ENCODE measurements at places on chromosomes 7 and 10.

- DNase-seq, result no peak
Measured at GRCh38 chr10:11282156-11282555, 264.5 kb downstream of the CELF2 start.

DNA sequence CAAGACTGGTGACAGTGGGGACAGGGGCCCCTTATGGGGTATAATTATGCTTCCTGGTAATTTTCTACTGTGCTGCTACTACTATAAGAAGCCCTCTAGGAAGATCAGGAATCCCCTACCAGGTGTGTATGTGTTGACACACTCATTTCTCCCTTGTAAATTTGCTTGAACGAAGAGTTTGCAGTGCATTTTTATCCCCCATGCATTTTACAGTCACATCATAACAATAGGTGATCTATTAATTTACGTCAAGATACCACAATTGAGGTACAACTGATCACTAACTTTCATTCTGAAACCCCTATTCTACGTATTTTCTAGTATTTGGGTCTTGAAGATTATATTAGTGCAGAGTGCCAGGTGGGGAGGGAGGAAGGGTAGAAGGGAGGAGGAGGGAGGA is 252.2 kb downstream of the NSUN6 start:
- no peak for DNase-seq

GRCh38 chr7:25855854-25856782 is 295.9 kb upstream of the NFE2L3 start:
- no peak for DNase-seq

DNA sequence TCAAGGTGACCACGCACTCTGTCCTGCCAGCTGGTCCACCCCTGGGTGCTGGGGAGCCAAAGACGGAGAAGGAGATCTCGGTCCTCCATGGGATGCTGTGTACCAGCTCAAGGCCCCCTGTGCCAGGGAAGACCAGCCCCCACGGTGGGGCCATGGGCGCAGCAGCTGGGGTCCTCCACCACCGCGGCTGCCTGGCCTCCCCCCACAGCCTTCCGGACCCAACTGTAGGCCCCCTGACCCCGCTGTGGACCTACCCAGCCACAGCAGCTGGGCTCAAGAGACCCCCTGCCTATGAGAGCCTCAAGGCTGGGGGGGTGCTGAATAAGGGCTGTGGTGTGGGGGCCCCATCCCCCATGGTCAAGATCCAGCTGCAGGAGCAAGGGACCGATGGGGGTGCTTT is 5.4 kb downstream of the NYAP1 start:
- DNase-seq, result no peak

GRCh38 chr10:130194194-130194990 is 58.2 kb downstream of the GLRX3 start:
- no peak for DNase-seq

DNA sequence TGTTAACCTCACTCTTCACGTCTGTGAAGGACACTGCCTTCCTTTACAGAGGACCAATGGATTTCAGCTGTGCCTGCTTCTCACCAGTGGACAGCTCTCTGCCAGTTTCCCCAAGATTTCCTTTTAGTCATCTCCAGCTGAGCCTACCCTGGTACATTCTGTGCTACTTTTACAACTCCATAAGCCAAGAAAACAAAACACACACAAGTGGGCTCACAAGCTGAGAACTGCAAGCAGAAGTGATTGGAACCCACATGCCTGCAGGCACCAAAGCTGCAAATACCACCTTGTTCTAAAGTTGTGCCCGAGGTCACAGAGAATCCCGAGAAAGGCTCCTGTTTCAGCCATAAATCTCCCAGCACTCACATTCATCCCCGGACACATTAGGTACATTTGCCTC is 636.8 kb downstream of the PHTF2 start:
- no peak for DNase-seq

- no peak for DNase-seq
Measured at GRCh38 chr10:51000164-51000563, 74.1 kb upstream of the PRKG1 start.

GRCh38 chr7:44629829-44630522 is 23.5 kb downstream of the OGDH start:
- no peak for DNase-seq

DNA sequence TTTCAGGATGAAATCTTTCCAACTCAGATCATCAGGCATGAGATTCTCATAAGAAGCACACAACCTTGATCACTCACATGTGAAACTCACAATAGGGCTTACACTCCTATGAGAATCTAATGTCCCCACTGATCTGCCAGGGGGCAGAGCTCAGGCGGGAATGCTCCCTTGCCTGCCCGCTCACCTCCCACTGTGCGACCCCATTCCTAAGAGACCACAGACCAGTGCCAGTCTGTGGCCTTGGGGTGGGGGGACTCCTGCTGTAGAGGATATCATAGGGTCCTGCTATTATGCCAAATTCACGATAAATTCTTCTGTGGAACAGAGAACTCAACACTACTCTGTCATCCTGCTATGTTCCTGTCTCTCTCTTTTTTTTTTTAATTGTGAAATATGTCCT is 5.2 kb upstream of the RASGEF1A start:
- DNase-seq, result no peak

GRCh38 chr7:42222125-42222524 is 14.9 kb downstream of the GLI3 start:
- no peak for DNase-seq

GRCh38 chr10:61164458-61165160 is 220.6 kb upstream of the RHOBTB1 start:
- no peak for DNase-seq

DNA sequence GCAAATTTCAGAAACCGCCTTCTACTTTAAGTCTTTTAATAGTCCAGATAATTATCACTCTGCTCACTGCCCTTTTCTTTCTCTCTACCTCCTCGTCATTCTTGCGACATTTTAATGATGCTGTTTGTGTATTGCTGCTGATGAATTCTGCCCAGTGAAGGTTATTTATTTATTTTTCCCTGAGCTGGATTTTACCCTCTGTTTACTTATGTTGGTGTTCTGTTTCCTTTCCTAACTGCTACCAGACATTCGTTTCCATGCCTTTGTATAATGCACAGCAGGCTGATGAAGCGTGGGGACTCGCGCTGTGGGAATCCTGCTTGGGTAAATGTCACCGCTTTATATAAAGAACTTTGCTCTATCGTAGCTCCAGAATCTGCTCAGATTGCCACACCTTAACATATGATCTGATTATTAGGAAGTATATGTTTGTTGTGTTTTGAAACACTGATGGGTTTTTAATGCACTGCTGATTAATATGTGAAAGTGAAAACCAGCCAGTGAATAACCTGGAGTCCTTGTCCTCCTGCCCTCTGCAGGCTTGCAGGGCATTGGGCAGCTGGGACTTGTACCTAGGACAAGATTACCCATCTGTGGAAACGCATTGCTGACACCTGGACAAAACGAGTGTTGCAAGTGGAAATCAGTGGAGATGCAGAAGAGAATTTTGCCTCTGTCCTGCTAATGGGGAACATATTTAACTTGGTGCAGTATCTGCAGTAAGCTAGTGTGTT is 291.5 kb downstream of the SDK1 start:
- no peak for DNase-seq

- no peak for DNase-seq
Measured at GRCh38 chr7:35748371-35748770, 52.5 kb upstream of the SEPTIN7 start.

DNA sequence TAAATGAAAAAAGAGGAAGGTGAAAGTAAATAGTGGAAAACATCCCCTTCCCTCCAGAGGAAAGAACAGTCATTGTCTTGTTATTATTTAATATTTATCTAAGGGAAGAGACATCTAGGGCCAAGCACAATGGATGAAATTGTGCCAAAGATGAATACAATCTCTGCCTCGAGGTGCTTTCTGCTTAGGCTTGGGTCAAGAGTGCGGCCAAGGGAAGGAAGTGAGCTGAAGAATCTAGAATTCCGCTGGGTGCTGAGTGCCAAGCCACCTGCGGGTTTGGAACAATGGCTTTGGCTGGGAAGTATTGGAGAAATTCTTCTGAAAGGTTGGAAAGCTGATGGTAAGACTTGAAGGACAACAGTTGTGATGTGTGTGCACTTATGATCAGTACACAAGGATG is 531.3 kb upstream of the FZD8 start:
- no peak for DNase-seq

GRCh38 chr10:17712717-17713471 is 39.1 kb upstream of the TMEM236 start:
- no peak for DNase-seq

GRCh38 chr7:79489371-79489770 is 35.9 kb upstream of the MAGI2 start:
- DNase-seq, result no peak

GRCh38 chr10:35613597-35614226 is 8.6 kb downstream of the GJD4 start:
- DNase-seq, result no peak

DNA sequence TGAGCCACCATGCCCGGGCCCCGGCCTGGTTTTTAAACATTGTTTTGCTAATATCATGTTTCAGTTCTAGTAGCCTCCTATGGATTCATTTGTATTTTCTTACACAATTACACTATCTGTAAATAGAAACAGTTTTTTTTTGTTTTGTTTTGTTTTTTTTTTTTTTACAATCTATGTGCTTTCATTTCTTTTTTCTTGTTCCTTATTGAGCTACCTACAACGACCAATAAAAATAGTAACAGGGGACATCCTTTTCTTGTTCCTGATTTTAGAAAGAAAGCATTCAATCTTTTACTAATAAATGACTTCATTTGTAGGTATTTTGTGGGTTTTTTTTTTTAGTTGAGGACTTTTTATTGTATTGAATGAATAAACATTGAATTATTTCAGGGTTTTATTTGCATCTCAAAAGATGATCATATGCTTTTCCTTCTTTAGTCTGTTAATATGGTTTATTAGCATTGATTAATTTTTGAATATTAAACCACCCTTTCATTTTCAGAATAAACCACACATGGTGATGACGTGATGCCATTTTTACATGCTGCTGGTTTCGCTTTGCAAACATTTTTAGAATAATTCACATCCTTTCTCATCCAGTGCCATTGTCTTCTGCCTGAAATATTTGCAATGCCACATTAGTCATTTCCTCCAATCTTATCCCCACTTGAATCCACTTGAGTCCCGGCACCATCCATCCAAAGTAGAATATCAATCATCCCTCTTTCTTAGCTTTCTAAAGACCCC is 18.1 kb upstream of the AKR1E2 start:
- DNase-seq, result no peak

- no peak for DNase-seq
Measured at GRCh38 chr10:20240643-20241042, 424.4 kb downstream of the PLXDC2 start.

GRCh38 chr7:2008936-2009540 is 223.7 kb downstream of the MAD1L1 start:
- no peak for DNase-seq

DNA sequence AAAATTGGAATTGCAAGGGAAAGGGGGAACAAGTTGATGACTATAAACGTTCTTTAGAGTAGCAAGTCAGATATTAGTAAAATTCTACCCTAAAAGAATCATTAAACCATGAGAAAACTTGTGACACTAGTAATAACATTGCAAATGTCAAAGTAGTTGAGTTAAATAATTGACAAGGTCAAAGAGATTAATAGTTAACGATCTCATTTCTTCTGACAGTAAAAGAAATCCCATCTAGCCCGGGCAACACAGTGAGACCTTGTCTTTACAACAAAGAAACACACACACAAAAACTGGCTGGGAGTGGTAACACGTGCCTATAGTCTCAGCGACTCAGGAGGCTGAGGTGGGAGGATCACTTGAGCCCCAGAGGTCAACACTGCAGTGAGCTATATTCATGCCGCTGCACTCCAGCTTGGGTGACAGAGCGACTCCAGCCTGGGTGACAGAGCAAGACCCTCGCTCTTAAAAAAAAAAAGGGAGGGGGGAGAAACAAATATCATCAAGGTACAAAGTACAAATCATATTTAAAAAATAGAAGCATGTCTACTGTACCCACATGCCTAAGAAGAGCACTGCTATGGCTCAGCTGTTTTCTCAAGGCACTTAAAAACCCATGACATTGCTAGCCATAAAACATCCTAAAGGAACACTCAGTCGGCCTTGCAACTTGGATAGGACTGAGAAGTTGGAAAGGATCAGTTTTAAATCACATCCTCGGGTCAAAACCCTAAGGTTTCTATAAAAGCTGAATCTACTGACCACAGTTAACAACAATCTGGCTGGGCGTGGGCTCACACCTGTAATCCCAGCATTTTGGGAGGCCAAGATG is 401.1 kb downstream of the PARD3 start:
- no peak for DNase-seq

- no peak for DNase-seq
Measured at GRCh38 chr10:35872671-35873070, 230.6 kb upstream of the FZD8 start.

GRCh38 chr7:91784469-91784868 is 96.0 kb downstream of the MTERF1 start:
- no peak for DNase-seq

DNA sequence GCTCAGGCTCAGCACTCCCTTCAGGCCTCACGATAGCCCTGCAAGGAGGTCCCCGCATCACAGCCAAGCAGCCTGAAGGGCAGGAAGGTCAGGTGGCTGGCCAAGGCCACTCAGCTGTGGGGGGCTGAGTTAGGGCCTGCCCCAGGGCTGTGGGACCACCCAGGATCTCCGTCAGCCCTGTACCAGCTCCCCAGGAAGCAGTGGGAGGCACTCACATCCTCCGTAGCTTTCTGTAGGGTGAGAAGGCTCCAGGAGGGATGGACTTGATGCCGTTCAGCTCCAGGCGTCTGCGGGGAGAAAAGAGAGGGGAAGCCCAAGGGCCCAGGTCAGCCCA is 125.9 kb downstream of the SLIT1 start:
- DNase-seq, result no peak

DNA sequence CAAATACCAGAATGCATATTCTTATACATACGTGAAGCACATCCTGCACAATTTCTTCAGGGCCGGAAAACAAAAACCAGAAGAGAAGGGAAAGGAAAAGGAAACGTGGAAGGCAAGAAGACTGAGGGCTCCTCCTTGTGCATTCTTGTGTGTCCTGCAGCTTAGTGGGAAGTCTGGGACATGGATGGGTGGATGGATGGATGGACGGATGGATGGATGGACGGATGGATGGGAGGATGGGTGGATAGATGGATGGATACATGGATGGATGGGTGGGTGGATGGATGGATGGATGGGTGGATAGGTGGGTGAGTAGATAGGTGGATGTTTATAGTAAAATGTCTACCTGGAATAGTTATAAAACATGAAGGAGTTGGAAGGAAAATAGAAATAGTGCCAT is 30.8 kb upstream of the SLC35B4 start:
- DNase-seq, result no peak

DNA sequence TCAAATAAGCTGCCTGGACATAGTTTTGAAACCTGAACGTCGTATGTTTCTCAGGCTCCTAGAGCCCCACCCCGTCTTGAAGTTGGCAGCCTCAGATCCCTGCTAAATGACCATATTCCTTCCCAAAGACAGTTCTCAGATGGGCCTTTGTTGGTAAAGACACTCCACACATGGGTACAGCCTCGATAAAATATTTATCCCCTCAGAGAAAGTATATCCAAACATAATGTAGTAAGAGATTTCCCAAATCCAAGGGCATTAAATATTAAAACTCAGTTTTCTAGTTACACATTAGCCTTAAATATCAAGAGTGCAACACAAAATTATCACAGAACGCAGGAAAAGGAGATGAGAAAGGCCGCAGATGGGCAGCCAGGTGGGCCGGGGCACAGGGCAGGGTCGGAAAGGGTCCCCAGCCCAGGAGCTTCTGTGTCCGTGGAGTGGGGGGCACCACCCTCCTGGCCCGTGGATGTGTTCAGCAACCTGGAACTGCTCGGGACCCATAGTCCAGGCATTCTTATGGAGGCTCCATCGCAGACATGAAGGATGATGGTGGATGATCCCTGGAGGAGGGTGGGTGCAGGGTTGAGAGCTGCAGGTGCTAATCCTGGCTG is 1.5 kb upstream of the CFAP46 start:
- DNase-seq, result no peak

- no peak for DNase-seq
Measured at GRCh38 chr10:7945469-7946187, 108.9 kb upstream of the GATA3 start.

Data from caudate nucleus (tissue), 63 donors.